ENCODE measurements at places on chromosomes 6 and 20.

DNA sequence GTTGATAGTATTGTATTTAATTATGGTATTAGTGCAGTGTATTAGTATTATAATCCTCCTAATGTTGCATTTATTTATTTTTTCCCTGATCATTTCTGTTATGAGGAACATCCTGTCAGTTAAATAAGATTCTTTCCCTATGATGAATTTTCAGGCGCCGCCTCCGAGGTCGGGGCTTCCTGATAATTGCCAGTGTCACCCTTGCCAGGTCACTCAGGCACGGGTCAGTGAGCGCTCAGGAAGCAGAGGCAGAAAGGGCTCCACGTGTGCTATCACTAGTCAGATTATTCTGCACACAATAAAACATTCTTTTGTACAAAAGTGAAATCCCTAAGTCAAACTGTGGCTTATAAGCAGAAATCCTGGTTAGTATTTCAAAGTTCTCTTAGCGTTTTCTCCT, 64.8 kb downstream of the TSHZ2 start:
- no peak for DNase-seq

DNA sequence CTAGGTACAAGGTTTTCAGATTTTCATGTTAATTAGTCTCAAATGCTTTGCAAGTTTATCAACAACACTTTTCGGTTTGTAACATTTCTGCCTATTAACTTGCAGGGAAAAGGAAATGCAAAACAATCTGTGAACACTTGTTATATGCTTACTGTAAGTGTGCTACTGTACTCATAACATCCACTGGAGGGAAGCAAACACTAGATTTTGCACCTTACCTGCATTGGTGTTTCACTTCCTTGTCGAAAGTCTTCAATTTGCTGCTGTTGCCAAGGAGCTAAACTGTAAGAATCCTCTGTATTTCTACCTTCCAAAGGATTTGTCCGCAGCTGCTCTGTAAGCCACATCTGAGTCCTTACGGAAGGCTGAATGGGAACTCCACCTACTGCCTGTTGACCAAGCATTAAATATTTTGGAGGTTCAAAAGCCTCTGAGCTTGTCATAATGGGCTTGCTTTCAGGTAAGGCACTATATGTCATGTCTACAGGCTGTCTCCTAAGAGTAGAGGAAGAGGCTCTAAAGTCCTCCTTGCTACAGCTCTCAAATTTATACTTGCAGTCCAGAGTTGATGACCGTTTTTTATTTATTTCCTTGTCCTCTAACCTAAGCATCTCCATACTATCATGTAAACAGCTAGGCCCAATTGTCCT, 17.3 kb downstream of the PLN start:
- DNase-seq, result no peak

GRCh38 chr20:11090751-11091150, 417.0 kb upstream of the JAG1 start:
- no peak for DNase-seq

GRCh38 chr6:44580901-44581300, 193.4 kb downstream of the CDC5L start:
- no peak for DNase-seq

- no peak for DNase-seq
Measured at GRCh38 chr6:161740486-161740885, 466.6 kb upstream of the AGPAT4 start.

DNA sequence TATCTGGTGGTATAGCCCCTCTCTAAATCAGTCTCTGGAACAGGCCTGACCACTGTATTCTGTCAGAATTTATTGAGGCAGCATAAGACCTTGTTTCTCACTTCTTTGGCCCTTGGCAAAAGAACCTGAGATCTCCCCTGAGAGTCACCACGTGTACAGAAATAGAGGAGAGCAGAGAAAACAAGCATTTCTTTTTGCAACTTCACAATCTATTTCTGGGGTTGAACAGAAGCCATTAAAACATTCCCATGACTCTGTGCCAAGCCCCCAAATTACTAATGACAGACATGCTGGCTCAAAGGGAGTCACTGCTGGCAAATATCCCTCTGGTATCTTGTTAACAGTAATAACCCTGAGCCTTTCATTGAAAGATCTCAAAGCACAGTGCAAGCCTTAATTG, 395.3 kb downstream of the MAFB start:
- no peak for DNase-seq

DNA sequence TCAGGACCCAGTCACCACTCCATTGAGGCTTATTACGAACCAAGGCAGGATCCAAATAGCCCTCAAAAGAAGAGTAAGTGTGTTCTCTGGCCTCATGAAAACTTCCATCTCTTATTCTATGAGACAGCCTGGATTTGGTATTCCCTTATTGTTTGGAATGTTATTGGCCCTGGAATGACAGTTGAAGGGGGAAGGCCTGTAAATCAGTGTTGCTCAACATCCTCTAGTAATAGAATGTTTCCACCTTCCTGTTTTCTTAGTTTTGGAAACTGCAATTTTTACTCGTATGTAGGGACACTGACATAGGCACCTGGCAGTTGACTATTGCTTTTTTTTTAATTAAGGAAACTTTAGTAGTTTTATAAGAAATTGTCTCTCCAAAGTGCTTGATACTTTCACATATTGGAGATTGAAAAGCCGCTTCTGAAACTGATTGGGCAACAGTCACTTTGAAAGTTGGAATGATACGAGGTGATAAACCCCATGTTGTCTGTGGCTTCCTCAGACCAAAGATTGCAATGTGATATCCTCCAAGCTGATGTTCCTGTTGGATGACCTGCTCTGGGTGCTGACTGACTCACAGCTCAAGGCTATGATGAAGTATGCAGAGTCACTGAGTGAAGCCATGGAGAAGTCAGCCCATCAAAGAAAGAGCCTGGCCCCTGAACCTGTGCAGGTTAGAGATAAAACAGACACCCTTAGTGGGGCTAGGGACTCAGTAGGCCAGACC, 43.1 kb downstream of the BLTP3A start:
- no peak for DNase-seq

DNA sequence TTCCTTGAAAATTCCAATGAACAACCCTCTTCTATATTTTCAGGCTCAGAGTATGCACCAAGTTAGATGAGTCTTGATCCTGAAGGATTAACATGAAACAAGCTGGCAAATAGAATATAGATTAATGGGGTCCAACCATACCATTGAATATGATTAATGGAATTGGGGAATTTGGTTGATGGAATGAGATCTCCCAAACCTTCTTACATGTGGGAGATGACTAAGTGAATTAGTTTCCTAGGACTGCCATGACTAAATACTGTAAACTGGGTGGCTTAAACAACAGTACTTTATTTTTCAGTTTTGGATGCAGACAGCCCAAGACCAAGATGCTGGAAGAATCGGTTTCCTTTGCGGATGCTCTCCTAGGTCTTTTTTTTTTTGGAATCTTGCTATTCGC, 347.0 kb downstream of the QKI start:
- no peak for DNase-seq

GRCh38 chr6:17705428-17705777, 1.3 kb downstream of the NUP153 start:
- no peak for DNase-seq

- DNase-seq, result no peak
Measured at GRCh38 chr6:87706187-87706966, 4.3 kb upstream of the AKIRIN2 start.

DNA sequence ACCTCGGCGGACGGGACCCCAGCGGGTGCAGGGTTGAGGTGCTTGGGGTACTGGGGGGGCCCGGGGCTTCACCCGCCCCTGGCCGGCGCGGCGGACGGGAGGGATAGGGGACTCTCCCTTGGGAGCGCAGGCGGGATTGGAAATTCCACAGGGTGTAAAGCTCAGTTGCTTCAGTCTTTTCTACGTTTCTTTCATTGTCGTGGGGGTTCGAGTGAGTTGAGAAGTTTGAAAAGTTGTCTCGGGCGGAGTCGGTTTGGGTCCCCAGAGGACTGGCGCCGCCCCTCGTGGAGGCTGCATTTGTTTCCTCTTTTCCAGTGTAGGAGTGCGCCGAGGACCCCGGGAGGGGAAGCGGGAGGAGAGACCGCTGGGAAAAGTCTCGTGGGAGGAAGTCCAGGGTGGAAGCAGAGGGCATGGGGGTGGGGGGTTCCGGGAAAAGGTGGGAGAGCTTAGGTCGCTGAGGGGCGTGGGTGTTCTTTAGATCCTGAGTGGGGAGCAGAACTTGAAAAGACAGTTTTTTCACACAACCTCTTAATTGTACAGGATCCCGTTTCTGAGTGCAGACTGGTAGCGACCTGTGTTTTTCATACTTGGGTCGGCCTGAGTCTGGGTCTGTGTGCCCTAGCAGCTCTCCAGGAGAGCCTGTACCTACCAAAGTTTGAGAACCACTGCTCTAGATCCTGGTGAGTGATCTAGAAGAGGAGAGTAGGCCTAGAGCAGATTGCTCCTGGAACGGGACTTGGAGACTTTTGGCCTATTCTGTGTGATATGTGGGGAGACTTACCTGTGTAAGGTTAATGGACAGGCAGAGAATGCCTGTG, 495 bp downstream of the FAM83B start:
- DNase-seq, result no peak

GRCh38 chr6:150269857-150270223, 99.0 kb upstream of the IYD start:
- no peak for DNase-seq

DNA sequence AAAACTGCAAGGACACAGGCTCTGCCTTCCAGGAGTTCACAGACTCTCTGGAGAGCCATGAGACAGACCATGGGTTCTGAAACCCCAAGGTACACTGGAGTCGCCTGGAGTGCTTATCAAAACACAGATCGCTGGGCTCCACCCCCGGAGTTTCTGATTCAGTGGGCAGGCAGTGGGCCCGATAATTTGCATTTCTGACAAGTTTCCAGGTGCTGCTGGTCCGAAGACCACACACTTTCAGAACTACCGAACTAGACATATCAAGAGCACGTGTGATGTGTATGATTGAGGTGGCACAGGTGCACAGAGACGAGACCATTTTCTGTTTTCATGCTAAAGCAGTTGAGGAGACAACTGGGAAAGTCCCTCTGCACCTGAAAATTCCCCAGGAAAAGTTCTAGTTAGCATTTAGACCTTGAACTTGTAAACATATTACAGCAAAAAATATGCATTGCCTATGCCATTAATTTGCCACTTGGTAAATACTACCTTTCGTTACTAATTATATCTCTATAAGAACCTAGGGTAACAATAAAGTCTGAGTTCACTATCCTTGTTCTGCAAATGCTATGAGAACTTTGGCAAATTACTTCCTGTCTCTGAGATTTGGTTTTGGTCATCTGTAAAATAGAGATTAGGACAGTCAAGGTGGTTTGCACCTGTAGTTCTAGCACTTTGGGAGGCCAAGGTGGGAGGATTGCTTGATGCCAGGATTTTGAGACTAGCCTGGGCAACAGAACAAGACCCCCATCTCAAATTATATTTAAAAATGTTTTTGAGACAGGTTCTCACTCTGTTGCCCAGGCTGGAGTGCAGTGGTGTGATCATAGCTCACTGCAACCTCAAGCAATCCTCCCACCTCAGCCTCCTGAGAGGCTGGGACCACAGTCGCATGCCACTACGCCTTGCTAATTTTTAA, 14.3 kb upstream of the PIM1 start:
- no peak for DNase-seq

GRCh38 chr6:85321906-85322305, 128.0 kb upstream of the NT5E start:
- no peak for DNase-seq

GRCh38 chr20:32483351-32484224, 101.5 kb downstream of the NOL4L start:
- DNase-seq, result peak; percentile 93

GRCh38 chr6:107045826-107046675, 18.1 kb downstream of the MTRES1 start:
- DNase-seq, result no peak

DNA sequence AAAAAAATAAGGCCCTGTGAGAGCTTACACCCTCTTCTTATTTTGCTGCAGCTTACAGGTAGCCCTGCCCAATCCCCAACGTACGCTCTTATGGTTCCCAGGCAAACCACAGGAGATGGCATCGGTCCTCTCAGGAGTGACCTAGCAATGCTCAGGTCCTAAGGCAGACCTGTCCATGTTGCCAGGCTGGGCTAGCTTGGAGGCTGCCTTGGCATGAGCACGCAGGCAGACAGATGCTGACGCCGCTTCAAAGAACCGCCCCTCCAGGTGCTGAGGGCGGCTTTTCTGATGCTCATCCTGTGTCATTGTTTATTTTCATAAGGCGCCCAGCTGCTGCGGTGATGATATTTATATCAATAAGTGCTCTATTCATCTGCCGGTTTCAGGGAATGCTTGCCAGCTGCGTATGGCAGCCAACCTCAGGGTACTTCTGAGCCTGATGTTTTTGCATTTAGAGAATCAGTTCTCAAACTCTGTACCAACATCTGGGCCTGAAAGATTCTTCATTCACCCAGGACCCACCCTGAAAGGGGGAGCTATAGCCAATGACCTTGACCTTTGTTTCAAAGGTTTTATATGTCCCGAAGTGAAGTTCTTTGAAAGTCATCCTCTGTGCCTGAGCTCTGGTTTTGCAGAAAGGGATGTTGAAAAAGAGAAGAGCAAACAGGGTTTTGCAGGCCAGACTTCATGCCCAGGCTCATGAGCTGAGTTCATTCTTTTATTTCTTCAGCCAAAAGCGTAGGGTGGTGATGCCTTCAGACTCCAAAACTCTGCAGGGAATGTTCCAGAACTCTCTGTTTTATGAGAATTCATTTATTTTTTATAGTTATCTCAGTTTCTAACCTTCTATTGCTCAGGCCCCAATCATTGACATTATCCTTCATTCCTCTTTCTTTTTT, 475.6 kb upstream of the CHD6 start:
- no peak for DNase-seq

GRCh38 chr6:138182939-138183789, 21.4 kb downstream of the ARFGEF3 start:
- DNase-seq, result peak; percentile 91

DNA sequence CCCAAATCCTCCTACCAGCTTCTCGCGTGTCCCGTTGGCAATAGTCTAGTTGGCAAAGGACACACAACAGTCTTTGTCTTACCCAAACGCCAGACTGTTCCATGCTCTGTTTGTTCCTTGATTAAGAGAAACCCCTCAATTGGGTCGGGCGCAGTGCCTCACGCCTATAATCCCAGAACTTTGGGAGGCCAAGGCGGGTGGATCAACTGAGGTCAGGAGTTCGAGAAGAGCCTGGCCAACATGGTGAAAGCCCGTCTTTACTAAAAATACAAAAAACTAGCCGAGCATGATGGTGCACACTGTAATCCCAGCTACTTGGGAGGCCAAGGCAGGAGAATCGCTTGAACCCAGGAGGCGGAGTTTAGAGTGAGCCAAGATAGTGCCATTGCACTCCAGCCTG, 153.7 kb downstream of the GRM4 start:
- DNase-seq, result no peak

- no peak for DNase-seq
Measured at GRCh38 chr20:41482647-41483552, 116.3 kb upstream of the EMILIN3 start.

DNA sequence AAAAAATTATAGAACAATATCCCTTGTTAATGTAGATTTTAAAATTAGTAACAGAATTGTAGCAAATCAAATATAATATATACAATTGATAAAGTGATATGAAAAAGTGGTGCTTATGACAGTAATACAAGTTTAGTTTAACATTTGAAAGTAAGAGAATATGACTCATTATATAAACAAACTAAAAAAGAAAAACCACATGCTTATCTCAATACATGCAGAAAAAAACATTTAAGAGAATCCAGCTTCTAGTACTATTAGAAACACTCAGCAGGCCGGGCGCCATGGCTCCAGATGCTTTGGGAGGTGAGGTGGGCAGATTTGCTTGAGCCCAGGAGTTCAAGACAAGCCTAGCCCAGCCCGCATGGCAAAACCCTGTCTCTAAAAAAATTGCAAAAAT, 60.7 kb upstream of the LAMA2 start:
- no peak for DNase-seq

- no peak for DNase-seq
Measured at GRCh38 chr6:167137881-167138280, 15.0 kb downstream of the CCR6 start.

- DNase-seq, result no peak
Measured at GRCh38 chr6:132391391-132392269, 9.6 kb downstream of the MOXD1 start.
